ENCODE measurements at places on chromosomes 5 and 9.

- no peak for DNase-seq
Measured at GRCh38 chr5:154830596-154830995, 19.8 kb downstream of the FAXDC2 start.

DNA sequence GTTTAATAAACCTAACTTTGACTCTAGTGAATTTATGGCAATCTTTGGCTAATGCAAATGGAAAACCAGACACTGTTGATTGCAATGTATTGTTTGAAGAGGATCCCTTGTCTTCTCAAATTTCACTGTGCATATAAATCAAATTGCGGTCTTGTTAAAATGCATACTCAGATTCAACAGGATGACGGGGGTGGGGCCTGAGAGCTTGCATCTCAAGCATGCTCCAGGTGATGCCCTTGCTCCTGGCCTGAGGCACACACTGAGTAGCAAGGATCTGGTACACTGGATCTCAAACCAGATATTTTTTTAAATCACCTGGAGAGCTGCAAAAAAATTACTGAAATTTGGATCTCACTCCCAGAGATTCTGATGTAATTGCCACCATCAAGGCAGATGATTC, 463.7 kb downstream of the DNAH5 start:
- no peak for DNase-seq

DNA sequence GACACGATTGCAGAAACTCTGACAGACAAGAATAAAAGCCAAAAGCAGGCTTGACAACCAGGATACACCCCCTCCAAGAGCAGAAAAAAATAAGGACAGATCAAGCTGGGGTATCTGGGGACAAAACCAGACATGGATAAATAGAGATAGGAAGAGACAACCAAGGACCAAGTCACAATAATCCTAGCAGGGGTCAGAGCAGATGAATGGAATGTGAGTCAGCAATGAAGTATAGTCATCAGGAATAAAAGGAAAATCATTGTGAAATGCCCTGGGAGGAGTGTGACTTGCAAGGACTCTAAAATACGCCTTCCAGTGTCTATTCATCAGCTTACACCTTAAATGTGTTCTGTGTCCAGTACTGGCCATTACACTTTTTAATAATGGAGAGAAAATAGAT, 206.8 kb downstream of the CAAP1 start:
- DNase-seq = no peak

- no peak for DNase-seq
Measured at GRCh38 chr5:131221888-131222287, 42.0 kb upstream of the CDC42SE2 start.

DNA sequence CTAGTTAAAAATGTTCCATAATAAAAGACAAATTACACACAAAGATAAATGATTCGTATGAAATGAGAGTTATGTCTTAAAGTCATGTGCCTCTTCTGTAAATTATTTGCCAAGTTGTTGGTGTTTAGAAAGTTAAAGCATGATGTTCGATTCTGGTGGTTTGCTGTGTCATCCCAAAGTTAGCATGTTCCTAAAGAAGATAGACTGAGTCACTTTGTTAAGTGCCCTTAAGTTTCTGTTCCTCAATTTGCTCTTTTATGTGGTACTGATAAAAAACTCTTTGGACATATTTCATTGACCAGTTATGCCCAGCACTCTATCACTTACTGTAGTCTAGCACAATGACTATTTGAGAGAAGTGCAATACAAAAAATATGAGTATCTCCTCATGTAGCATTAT, 366.9 kb upstream of the ZNF608 start:
- no peak for DNase-seq

DNA sequence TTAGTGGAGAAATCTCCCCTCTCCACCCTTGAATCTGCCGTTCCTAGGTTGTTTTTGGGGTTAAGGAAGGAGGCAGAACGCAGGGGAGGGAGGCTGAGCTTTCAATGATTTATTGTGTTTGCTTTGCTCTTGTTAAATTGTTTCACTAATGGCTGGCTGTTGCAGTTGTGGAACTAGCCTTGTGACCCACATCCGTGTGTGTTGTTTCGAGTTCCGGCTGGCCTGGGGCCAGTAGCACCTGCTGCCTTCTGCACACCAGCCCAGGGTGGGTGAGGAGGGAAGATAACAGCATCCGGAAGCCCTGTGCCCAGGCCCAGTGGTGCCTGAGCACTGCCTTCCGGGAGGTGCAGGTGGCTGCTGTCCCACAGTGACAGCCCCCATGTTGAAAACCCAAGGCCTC, 3.6 kb downstream of the ERGIC1 start:
- DNase-seq = no peak

Measured in HCT116 (cell line).